ENCODE measurements at places on chromosomes 4 and X. TPM values are rescaled to one million over a fixed set of nuclear protein-coding genes. Genes with fewer than 3 reads are reported as not detected.
A peak's percentile ranks its signal among the peaks of the same experiment; 100 is the strongest.

DNA sequence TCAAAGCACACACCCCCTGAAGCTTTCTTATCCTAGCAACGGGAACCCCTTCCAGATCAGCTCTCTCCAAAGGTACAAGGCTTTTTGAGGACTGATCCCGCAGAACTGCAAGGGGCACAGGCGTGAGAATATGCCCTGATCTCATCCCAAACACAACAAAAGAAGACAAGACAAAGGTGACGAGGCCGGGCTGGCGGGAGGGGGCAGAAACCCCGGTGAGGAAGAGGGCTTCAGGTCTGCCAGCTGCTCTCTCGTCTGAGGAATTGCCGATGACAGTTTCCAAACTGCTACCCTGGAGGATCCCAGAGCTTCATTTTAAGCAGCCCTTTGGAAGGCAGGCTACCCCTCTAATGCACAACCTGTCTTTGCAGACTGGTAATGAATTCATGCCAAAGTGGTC is 3.4 kb downstream of the HCFC1 start:
- H3K27ac ChIP-seq = peak overlapping the region; percentile 99
- H3K36me3 ChIP-seq = peaks cover 26% of the 10 kb centered on the region
- H3K4me3 ChIP-seq = peak overlapping the region; percentile 97
- H3K27me3 ChIP-seq = no peaks in the 10 kb centered on the region
- H3K4me1 ChIP-seq = peaks cover 24% of the 10 kb centered on the region

GRCh38 chr4:6475492-6476020 is 3.1 kb upstream of the PPP2R2C start:
- no peaks in the 10 kb centered on the region for H3K27me3 ChIP-seq
- no peak overlapping the region for H3K27ac ChIP-seq
- DNase-seq = no peak
- no peaks in the 10 kb centered on the region for H3K36me3 ChIP-seq

DNA sequence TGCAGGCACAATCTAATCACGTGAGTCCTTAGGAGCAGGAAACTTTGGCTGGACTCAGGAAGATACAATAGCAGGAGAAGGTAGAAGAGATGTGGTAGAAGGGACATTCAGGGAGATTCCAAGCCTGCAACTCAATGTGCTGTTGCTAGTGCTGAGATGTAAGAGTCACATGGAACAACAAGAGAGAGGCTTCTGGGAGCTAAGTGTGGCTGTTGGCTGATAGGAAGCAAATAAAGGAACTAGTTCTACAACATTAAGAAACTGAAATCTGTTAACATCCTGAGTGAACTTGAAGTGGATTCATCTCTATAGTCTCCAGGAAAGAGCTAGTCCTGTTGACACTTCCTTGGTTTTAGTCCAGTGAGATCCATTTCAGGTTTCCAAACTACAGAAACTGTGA is 1207.4 kb downstream of the ADGRL3 start:
- H3K27me3 ChIP-seq = no peaks in the 10 kb centered on the region
- no peak overlapping the region for H3K4me3 ChIP-seq
- H3K36me3 ChIP-seq = no peaks in the 10 kb centered on the region
- no peaks in the 10 kb centered on the region for H3K4me1 ChIP-seq

- DNase-seq = no peak
- no peak overlapping the region for H3K4me3 ChIP-seq
- H3K36me3 ChIP-seq = no peaks in the 10 kb centered on the region
- H3K27ac ChIP-seq = no peak overlapping the region
Observed at GRCh38 chrX:71439420-71439819, 73.3 kb downstream of the TAF1 start.

- no peaks in the 10 kb centered on the region for H3K4me1 ChIP-seq
- H3K36me3 ChIP-seq = no peaks in the 10 kb centered on the region
- H3K27me3 ChIP-seq = no peaks in the 10 kb centered on the region
- H3K4me3 ChIP-seq = no peak overlapping the region
Observed at GRCh38 chr4:12844141-12844540, 640.0 kb downstream of the RAB28 start.

DNA sequence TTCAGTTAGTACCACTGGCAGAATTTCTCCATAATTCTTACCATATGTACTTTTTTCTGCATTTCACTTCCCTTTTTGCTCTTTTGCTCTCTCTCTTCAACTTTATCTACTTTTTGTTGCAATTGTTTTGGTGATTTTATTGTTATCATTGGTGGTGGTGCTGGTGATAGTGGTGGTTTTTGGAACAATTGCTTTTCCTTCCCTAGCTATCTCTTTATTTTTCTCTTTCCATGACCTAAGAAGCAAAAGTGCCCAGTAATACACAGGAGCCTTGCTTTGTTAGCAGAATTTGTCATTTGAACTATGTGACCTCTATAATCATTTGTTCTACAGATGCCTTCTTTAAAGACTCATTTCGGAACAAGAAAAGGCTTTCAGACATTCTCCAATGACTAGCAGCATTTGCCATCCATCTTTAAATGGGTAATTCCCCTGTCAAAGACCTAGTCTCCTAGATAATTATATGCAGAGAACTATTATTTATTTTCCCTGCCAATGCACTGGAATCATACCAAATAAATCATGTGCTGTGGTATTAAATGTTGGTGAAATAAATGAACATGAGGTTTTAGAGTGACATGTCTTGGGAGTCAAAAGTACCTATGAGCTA is 154.5 kb downstream of the GASK1B start:
- no peaks in the 10 kb centered on the region for H3K4me1 ChIP-seq
- no peak overlapping the region for H3K27ac ChIP-seq
- no peak overlapping the region for H3K4me3 ChIP-seq
- H3K27me3 ChIP-seq = no peaks in the 10 kb centered on the region

GRCh38 chrX:57977992-57978391 is 67.7 kb upstream of the ZXDA start:
- no peak overlapping the region for H3K27ac ChIP-seq
- no peaks in the 10 kb centered on the region for H3K27me3 ChIP-seq
- DNase-seq = no peak
- no peaks in the 10 kb centered on the region for H3K36me3 ChIP-seq
- H3K4me1 ChIP-seq = no peaks in the 10 kb centered on the region
- no peak overlapping the region for H3K4me3 ChIP-seq

DNA sequence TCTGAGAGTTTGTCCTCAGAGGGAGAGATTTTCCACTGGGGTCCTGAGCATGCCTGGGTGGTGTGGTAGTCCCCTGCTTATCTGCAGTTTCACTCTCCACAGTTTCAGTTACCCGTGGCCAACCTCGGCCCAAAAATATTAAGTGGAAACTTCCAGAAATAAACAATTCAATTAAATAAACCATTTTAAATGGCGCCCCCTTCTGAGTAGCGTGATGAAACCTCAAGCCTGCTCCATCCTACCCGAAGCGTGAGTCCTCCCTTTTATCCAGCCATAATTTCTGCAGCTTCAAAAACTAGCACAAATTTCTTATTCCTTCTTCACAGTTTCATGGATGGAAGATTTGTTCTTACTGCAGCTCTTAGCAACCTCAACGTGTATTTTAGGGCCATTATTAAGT is 26.7 kb downstream of the PNMA6E start:
- no peak overlapping the region for H3K27ac ChIP-seq
- no peaks in the 10 kb centered on the region for H3K27me3 ChIP-seq
- H3K4me3 ChIP-seq = no peak overlapping the region
- H3K36me3 ChIP-seq = no peaks in the 10 kb centered on the region
- H3K4me1 ChIP-seq = no peaks in the 10 kb centered on the region

DNA sequence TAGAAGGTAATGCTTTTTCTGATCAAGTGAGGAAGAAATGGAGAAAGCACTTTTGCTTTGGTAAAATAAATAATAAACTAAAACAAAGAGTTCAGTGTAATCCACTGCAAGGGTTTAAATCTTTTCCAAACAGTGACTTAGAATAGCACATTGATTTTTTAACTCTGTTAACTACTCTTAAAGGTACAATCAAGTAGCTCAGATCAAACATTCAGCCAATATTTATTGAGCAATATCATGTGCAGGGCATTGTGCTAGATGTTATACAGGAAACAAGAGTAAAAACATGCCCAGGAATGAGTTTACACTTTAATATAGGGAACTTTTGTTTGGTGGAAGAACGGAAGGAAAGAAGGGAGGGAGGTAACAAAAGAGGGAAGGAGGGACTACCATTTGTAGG is 479.8 kb downstream of the KLHL13 start:
- no peaks in the 10 kb centered on the region for H3K27me3 ChIP-seq
- no peak overlapping the region for H3K27ac ChIP-seq
- H3K4me3 ChIP-seq = no peak overlapping the region
- no peak for DNase-seq

DNA sequence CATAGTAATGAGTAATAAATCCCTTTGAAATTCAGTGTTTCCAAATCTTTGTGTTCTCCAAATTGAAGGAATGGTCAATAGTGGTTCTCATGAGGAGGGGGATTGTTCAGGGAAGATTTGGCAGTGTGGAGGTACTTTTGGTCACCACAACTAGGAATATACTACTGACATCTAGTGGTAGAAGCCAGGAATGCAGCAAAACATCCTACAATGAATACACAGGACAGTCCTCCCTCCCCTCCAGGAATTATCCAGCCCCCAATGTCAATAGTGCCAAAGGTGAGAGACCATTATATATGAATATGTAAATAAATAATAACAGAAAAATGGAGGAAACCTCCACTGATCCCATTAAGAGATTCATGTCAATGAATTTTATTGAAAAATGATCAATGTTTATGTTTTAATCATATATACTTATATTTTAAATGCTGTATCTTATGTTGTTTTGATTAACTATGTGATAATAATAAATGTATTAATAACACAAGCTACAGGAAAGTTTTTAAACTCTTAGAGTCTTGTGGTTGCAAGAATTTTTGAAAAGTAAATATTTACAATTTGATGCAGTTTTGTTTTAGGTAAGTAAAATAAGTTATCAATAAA is 14.4 kb upstream of the FAM9A start:
- no peaks in the 10 kb centered on the region for H3K4me1 ChIP-seq
- no peaks in the 10 kb centered on the region for H3K36me3 ChIP-seq
- H3K27me3 ChIP-seq = no peaks in the 10 kb centered on the region
- no peak overlapping the region for H3K27ac ChIP-seq

DNA sequence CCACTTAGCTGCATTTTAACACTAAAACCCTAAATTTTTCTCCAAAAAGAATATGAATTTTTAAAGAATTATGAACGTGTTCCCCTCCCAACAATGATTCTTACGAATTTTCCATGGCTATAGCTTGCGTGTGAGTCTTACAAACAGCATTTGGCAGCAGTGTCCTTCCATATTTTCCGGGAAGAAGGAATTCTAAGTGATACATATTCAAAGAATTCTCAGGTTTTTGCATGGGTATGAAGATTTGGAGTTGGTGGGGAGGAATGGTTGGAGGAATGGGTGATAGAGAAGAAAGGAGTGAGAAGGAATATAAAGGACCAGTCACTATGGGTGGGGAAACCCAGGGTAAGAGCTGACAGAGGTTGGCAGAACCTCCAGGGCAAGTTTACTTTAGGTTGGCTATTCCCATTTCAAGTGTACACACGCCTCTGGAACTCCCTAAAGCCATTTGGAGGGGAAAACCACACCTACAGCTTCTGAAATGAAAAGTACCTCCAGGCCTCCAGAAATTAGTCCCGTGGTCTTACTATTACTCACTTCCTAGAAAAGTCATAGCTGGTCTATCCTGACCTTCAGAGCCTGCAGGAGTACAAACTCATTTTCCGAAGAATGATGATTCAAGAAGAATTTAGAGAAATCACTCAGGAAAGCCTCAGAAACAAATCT is 420.8 kb upstream of the DIPK2B start:
- H3K36me3 ChIP-seq = no peaks in the 10 kb centered on the region
- DNase-seq = no peak
- H3K4me3 ChIP-seq = no peak overlapping the region
- no peaks in the 10 kb centered on the region for H3K27me3 ChIP-seq

DNA sequence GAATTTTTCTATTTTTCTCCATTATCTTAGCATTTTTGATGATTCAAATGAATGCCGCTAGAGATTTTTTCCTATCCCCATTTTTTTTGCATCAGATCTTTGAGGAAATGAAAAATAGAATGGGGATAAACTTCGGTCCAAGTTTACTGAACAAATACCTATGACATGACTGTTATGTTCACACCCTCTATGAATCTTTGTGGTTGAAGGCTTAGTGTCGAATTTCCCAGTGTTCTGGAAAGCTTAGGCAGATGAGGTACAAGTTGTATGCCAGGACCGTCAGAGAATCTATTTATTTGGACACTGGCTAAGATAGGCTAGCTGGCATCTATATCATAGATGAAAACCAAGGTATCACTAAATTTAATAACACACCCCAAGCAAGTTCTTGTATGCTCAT is 123.4 kb downstream of the SPCS3 start:
- no peak overlapping the region for H3K27ac ChIP-seq
- no peaks in the 10 kb centered on the region for H3K36me3 ChIP-seq
- no peaks in the 10 kb centered on the region for H3K4me1 ChIP-seq
- DNase-seq = no peak

- H3K4me1 ChIP-seq = no peaks in the 10 kb centered on the region
- no peak overlapping the region for H3K4me3 ChIP-seq
- DNase-seq = no peak
- H3K27ac ChIP-seq = no peak overlapping the region
Observed at GRCh38 chrX:140318296-140318695, 186.6 kb downstream of the SOX3 start.

DNA sequence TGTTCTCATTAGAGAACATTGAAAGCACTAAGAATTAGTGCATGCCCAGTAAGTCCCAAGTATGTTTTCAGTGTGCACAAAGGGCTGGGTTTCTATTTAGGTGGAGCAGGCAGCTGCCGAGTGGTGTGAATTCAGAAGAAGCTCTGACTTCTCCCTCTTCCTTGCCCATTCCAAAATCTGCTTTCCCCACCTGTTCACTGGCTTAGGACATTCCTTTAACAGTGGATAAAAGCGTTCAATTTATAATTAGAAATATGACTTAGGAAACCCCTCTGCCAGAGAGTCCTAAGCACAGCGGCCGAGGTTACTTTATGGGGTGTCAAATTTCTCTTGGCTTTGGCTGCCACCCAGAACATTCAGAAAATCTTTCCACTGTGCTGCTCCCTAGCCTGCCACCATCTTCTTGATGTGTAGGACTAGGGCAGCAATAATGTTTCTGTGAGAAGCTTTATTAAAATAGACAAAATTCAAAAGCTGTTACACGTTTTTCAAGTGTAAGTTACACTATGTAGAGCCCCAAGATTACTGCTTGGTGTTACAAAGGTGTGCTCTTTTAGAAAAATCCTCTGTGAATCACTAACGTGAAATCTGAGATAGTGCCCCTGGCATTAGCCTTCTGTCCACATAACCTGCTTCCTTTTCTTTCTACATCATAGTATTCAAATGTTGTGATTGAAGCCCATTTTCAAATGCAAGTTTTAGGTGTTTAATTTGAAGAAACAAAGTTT is 191.6 kb upstream of the ANKRD50 start:
- no peaks in the 10 kb centered on the region for H3K4me1 ChIP-seq
- H3K4me3 ChIP-seq = no peak overlapping the region
- DNase-seq = no peak
- no peaks in the 10 kb centered on the region for H3K27me3 ChIP-seq
- H3K27ac ChIP-seq = no peak overlapping the region

ARR3 gene
- not detected for polyA plus RNA-seq

P2RY4 gene
- not detected for polyA plus RNA-seq

FGF5 gene
- not detected for polyA plus RNA-seq

FHDC1 gene
- polyA plus RNA-seq = not detected

DNAAF6 gene
- polyA plus RNA-seq = not detected

CENPC gene
- 17.5 TPM for polyA plus RNA-seq

ERCC6L gene
- 0.58 TPM for polyA plus RNA-seq

GABRA4 gene
- polyA plus RNA-seq = not detected

APLN gene
- not detected for polyA plus RNA-seq

SPACA5 gene
- 0.60 TPM for polyA plus RNA-seq

SRPX2 gene
- not detected for polyA plus RNA-seq

TRIM61 gene
- polyA plus RNA-seq = 1.6 TPM
